ENCODE measurements at places on chromosomes 1 and 21. TPM values are rescaled to one million over a fixed set of nuclear protein-coding genes. Genes with fewer than 3 reads are reported as not detected.

The PDZK1IP1 gene
- total RNA-seq, result not detected

The ITLN2 gene
- not detected for total RNA-seq

The SIK1 gene
- 5.1 TPM for total RNA-seq

The TMEM81 gene
- total RNA-seq, result 3.7 TPM

The SHISA4 gene
- total RNA-seq, result 0.33 TPM

The TLR5 gene
- 0.93 TPM for total RNA-seq

The RUNX3 gene
- 83.8 TPM for total RNA-seq

The LEFTY2 gene
- total RNA-seq, result 0.10 TPM

The APOBEC4 gene
- total RNA-seq, result not detected

The MAST2 gene
- total RNA-seq, result 21.7 TPM

The TAL1 gene
- total RNA-seq, result not detected

The S100A7A gene
- total RNA-seq, result not detected

The DNAH14 gene
- total RNA-seq, result 0.38 TPM

The SLC5A9 gene
- total RNA-seq, result not detected

The ZSWIM5 gene
- 0.26 TPM for total RNA-seq

The FCRLB gene
- 0.10 TPM for total RNA-seq

The NR0B2 gene
- not detected for total RNA-seq

The SLAMF6 gene
- total RNA-seq, result 55.0 TPM

All from activated naive CD4-positive, alpha-beta T cell treated with anti-CD3 and anti-CD28 coated beads for 36 hours (primary cell).